ENCODE measurements at places on chromosomes 6 and 20.

GRCh38 chr6:34692280-34692679 lies 4.3 kb downstream of the ILRUN start:
- DNase-seq = no peak

- peak; percentile 31 for DNase-seq
Measured at GRCh38 chr20:19903168-19903811, 113.9 kb upstream of the NAA20 start.

- DNase-seq = no peak
Measured at GRCh38 chr20:51510169-51510568, 32.4 kb downstream of the NFATC2 start.

DNA sequence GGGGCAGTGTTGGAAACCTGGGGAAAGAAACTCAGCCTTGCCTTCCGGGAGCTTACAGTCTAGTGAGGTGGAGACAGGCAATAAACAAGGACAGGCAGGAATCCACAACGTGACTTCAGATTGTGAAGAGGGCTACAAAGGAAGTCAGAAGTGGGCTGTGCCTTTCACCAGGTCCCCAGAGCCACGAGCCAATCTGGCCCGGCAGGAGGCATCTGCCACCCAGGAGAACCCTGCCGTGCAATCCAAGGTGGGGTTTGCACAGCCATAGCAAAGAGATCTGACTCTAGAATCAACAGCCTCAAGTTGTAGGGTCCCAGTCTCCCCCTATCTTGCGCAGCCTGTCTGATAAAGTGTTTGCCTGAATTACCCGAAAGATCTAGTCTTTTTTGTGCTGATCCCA lies 5.5 kb downstream of the SLC32A1 start:
- DNase-seq = no peak
